NCI-H2029 (cell line): ENCODE measurements at places on chromosomes 7 and 10.

- no peak for DNase-seq
These were observed 1.9 kb downstream of the UBN2 start for GRCh38 chr7:139232904-139233303.

GRCh38 chr7:120645966-120646365 lies 212.0 kb downstream of the TSPAN12 start:
- DNase-seq, result no peak

GRCh38 chr10:103441206-103441605 lies 11.0 kb downstream of the CALHM2 start:
- DNase-seq, result no peak

DNA sequence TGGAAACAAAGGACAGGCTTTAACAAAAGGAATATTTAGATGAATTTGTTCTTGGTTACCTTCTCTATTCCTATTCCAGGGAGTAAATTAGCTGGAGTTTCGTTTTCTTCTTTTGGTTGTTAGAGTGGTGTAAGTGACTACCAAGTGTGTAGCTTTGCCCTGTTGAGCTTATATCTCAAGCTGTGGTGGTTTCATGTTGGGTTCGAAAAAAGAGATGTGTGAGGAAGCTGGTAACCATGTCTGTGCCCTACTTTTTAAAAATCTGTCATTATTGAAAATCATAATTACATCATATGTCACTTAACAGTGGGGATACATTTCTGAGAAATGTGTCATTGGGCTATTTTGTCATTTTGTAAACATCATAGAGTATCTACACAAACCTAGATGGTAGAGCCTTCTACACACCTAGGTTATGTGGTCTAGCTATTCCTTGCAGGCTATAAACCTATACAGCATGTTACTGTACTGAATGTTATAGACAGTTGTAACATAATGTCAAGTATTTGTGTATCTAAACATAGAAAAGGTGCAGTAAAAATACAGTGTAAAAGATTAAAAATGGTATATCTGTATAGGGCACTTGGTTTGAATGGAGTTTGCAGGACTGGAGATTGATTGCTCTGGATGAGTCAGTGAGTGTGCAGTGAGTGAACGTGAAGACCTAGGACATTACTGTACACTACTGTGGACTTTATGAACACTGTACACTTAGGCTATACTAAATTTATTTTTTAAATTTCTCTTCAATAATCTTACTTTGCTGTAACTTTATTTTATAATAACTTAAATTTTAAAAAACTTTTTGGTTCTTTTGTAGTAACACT lies 90.4 kb downstream of the SEPTIN7 start:
- DNase-seq, result no peak

GRCh38 chr7:93378131-93378760 lies 146.1 kb downstream of the VPS50 start:
- no peak for DNase-seq

- DNase-seq, result no peak
These were observed 23.3 kb downstream of the CD36 start for GRCh38 chr7:80661729-80662128.

DNA sequence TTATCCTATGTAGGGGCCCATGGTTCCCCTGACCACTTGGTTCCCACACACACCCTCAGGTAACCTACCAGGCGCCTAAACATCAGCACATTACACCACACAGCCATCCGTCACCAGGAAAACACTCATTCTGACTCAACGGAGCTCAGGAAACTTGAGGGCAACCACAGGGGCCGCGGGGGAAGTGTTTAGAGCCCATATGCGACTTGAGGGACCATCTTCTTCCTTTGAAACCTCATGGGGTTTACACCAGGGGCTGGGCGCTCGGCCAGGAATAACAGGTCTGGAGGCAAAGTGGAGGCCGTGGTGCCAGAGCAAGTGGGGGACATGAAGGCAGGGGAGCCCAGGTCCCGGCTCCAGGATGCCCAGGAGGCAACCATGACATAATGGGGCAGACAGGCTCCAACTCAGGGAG lies 1.5 kb downstream of the STX1A start:
- no peak for DNase-seq

DNA sequence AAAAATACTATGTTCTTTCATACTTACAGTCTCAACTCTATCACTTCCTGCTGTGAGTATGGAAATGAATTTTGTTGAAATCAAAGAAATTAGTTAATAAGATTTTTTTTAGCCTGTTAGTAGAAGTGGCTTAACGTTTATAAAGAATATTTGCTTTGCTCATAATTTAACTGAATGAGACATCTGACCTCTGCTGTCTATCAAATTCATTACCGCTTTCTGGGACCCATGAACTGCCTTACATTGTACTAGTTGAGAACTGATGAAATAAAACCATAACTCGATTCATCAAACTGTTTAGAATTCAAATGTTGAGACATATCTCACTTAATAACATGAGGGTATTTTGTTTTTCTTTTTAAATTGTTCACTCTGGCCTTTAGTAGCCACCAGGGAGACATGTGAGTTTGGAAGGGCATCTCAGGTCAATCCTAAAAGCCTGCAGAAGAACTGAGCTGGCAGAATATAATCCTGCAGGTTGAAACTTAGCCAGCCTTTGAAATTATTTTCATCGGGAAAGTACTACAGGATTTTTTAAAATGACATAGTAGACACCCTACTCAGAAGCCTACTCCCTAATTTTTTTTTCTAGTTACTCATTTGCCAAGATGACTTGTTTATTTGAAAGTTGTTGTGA lies 78.7 kb downstream of the KIAA1217 start:
- DNase-seq, result no peak

- no peak for DNase-seq
These were observed 529.5 kb upstream of the SEMA3D start for GRCh38 chr7:85716353-85716752.

- no peak for DNase-seq
These were observed 78.5 kb downstream of the APBB1IP start for GRCh38 chr10:26516540-26517101.

GRCh38 chr7:18302097-18302496 lies 193.5 kb upstream of the HDAC9 start:
- DNase-seq, result no peak

DNA sequence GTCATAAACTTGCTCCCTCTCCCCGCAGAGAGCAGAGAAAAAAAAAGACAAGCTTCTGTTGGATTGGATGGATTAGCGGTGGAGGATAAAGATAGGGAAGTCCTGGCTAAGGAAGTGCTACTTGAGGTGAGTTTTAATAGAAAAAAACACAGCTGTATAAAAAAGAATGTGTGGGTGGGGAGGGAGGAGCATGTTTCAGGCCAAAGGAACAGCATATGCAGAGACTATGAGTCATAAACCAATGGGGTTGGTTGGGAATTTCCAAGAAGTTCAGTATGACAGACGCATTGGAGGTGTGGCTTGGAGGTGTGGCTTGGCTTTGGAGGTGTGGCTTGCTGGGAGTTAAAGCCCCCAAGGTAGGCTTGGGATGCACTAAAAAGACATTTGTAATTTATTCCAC lies 103.0 kb upstream of the LSM8 start:
- DNase-seq, result no peak
